ENCODE measurements at places on chromosomes 4 and X.

GRCh38 chrX:71111921-71112431 lies 599 bp upstream of the IL2RG start:
- no peak for DNase-seq

GRCh38 chr4:39263895-39264294 lies 81.6 kb downstream of the WDR19 start:
- no peak for DNase-seq

DNA sequence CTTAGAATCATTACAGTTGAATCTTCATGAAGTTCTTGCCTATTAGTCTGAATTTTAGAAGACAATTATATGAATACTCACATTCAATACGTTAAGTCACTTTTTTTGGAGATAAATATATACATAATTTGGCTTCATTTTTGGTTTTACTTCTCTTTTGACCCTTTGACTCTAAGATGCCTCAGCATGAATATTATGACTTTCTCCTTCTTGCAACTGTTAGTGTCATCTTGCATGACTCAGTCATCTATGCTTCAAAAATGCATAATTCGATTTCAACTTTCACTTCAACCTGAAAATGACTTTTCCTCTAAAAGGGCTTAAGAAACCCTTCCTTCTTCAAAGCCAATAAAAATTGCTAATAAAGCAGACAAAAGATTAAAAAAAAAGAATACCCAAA lies 1427.5 kb downstream of the ADGRL3 start:
- DNase-seq = no peak

DNA sequence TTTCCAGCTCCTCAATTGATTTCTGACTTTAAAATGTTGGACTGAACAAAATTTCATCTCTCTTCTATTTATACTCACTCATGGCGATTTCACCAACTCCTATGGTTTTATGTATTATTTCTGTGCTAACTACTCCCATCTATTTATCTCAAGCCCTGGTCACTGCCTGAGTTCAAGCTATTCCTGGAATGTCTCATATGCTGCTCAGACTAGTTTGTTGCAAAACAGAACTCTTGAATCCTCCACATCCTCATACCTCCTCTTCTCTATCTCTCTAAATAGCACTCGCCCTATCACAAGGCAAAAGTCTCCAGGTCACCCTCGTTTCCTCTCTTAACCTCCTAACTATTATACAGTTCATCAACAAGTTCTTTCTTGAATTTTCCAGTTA lies 19.0 kb upstream of the DDX60 start:
- DNase-seq = no peak

DNA sequence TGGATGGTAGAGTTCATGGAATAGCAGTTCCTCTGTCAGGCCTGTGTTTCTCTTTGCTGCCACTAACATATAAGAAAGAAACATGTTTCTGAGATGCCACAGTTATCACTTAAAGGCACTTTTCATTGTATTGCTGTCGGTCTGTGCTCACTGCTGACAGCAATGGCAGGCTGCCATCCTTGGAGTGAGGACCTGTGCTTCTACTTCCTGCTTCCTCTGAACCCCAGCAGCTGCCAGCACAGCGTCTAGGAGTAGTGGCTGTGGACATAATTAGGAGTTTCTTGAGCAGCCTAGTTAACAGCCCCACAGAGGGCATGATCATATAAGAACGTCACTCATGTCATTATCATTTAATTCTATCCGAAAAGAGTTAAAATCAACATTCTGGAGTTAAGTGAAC lies 30.5 kb downstream of the F11 start:
- no peak for DNase-seq

DNA sequence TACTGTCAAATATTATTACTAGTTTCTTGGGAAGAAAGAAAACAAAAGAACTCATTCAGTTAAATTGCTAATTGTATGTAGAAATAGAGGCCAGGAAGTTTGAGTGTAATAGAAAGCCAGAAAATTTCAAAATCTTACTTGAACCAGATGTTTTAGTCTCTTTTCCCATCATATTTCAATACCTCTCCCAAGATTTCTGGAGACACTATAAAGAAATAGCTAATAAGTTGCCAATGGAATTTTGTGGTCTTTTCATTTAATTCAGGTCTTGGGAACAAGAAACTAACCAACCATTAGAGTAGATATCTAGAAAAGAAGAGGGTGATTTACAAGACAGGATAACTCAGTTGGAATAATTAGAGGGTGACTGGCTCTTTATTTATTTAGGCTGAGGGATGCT lies 112.2 kb downstream of the AGTR2 start:
- no peak for DNase-seq

- no peak for DNase-seq
Measured at GRCh38 chrX:21811832-21812231, 27.6 kb upstream of the MBTPS2 start.

Data from right lung (tissue), 10 donors.